Stimulated activated CD4-positive, alpha-beta T cell treated with anti-CD3 and anti-CD28 coated beads, Interleukin-1b, Interleukin-23, amount 100 ng/mL, for 48 hours (primary cell): ENCODE measurements at places on chromosomes 12 and 14.

GRCh38 chr14:62030387-62030786 lies 268.2 kb downstream of the SNAPC1 start:
- no peak for DNase-seq

DNA sequence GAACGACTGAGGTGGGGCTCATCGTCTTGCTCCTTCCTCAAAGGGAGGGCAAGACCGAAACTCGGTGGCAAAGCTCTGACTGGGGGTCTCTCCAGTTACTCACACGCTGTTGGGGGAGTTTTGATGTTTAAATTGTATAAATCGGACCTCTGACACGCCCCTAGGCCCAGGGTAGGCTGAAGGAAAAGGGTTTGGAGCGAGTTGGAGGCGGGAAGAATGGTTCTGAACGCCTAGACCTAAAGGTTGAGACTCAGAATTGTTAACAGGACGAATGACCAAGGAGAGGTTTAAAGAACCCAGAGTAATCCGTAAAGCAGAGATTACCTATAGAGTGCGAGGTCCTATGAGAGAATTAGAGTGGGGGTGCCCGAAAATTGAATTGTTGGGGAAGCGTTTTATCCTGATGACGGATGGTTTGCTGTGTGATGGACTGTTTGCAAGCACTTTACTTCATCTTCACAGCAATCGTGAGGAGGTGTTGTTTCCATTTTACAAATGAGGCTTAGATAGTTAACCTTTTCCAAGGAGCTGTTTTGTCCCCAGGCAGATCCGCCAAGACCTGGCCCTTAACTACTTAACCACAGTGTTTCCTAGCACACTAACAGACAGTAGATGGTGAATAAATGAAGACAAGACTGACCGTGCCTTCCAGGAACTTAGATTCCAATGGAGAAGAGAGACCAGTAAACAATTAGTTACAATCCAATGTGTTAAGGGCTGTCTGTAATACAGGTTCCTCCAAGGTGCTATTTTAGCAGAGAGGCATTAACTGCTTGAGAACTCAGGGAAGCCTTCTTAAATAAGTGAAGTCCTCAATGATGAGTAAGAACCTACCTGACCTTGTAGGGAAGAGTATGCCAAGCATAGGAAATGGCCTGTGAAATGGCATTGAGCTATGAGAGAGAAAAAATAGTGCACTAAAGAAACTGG lies 929 bp upstream of the UBE2N start:
- DNase-seq, result no peak

DNA sequence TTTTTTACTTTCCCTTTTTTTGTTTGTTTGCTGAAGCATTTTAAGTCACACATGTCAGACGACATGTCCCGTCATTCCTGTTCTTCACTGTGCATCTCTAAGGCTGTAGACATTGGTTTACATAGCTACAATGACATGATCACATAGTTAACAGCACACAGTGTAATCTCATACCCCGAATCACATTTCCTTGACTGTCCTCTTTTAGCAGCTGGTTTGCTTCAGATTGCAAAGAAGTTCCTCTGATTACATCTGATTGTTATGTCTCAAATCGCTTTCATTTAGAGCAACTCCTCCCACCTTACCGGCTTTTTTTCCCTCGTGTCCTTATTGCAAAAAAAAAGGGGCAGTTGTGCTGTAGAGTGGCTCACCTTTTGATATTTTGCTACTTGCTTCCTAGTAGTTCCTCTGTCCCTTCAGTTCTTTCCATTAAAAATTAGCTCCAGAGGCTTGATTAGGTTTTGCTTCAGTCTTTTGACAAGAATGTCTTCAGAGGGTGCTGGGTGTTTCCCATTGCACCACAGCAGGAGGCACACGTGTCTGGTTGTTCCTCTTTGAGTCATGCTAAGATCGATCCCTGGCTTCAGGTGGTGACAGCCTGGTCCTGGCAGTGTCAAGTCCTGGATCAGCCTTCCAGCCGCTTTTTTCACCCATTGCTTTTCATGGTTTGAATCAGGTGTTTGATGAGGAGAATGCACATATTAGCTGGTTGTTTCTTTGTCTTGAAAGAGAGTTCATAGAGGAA lies 35.0 kb downstream of the ZNF664 start:
- no peak for DNase-seq

DNA sequence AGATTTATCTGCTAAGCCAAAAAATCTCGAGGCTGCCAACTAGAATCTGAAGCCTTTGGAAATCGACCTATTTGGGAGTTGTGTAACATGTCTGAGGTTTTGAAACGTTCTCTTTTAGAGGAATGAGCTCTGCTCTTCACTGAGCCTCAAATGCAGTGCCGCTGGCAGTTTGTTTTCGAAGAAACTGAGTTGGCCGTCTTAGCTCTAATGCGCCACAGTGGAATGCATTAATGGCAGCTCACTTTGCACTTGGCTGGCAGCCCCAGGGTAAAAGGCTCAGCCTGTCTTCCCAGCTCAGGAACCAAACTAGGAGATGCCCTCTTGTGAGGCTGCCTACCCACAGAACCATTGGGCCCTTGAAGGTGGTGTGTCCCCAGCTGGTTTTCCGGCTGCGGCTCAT lies 53.8 kb downstream of the SFSWAP start:
- DNase-seq, result no peak

- DNase-seq, result no peak
These were observed 11.6 kb downstream of the SIX1 start for GRCh38 chr14:60637479-60638315.
